ENCODE measurements at places on chromosomes 5 and 9. TPM values are rescaled to one million over a fixed set of nuclear protein-coding genes. Genes with fewer than 3 reads are reported as not detected.

- no peak for DNase-seq
Measured at GRCh38 chr5:108046955-108047670, 334.8 kb downstream of the FBXL17 start.

- DNase-seq = no peak
Measured at GRCh38 chr9:129203556-129203909, 25.5 kb upstream of the IER5L start.

- no peak for DNase-seq
Measured at GRCh38 chr5:35012796-35013195, 35.0 kb downstream of the AGXT2 start.

- DNase-seq = no peak
Measured at GRCh38 chr5:157576678-157577077, 1.1 kb upstream of the ADAM19 start.

The PCDHA7 gene
- total RNA-seq = not detected
